ENCODE measurements at places on chromosomes 2 and 18.
A peak's percentile ranks its signal among the peaks of the same experiment; 100 is the strongest.

- DNase-seq, result no peak
Observed at GRCh38 chr2:233422649-233423551, 68.6 kb downstream of the DGKD start.

- peak; percentile 31 for DNase-seq
Observed at GRCh38 chr18:49668574-49669275, 106.9 kb downstream of the LIPG start.

DNA sequence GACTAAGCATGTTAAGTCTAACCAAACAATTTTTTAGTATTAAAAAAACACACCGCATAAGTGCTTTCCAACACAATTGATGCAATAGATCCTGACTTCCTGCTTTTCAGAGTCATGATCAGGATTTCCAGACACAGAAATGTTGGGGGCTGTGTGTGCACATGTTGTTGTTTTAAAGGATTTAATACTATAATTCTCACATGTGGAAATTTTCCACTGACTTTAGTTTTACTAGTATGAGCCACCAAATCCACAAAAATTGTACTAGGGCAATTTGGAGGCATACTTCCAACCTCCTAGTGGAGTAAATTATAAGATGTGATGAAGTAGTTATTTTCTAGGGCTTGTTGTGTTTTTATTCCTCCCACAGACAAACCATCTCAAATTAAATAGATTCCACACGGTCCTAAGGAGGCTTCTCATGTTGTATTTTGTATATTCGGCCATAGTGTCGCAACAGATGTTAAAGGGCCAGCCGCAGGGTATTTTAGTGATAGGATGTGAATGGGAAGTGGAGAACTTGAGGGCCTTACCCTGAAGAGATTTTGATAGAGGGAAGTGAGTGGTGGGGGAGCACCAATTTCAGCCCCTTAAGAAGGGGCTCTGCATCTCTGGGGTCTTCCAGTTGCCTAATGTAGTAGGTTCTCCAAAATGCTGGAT is 108.9 kb upstream of the KLF7 start:
- no peak for DNase-seq

DNA sequence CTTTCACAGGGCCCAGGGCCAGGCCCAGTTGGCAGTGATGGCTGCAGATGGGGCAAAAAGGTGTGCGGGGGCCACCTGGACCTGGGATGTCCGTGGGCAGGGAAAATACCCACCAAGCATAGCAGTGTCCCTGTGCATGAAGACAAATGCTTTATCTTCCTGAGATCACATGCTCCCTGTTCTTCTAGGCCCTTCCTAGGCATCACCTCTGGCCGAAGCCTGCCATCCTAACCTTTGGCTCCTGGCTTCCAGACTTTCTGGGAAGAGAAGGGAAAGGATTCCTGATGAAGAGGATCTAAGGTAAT is 105.0 kb upstream of the SMAD2 start:
- no peak for DNase-seq

GRCh38 chr2:217666338-217666737 is 336.5 kb downstream of the TNS1 start:
- no peak for DNase-seq

DNA sequence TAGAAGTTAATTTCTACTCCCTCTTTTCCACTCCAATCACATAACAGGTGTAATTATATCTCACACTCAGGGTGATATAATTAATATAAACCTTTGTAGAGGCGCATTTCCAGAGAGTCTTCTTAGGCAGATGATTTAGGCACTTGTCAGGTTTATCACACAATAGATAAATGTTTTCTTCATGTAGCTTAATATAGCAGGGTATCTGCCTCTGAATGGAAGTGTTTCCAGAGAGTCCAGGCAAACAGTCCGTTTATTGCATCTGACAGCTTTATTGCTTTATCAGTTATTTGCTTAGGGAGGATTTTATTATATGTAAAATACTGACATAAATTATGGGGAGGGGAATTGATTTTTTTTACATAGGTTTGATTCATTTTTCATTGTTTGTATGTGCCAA is 766.3 kb downstream of the SLC4A3 start:
- no peak for DNase-seq

DNA sequence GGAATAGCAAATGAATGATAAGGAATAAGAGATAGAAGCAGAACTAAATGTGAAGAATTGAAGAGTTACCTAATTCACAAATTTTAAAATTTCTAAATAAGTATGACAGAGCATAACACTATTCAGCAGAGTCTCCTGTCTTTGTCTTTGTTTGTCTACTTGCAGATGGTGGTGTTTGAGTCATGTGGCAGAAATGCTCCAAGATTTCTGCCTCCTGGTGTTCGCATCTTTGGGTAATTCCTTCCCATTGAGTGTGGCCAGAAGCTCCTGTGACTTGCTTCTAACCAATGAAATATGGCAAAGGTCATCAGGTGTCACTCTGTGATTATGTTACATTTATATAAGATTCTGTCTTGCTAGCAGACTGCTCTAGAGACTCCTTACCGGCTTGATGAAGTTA is 45.6 kb upstream of the GALNT3 start:
- DNase-seq, result no peak

- DNase-seq, result no peak
Observed at GRCh38 chr2:60411295-60411694, 142.2 kb downstream of the BCL11A start.

DNA sequence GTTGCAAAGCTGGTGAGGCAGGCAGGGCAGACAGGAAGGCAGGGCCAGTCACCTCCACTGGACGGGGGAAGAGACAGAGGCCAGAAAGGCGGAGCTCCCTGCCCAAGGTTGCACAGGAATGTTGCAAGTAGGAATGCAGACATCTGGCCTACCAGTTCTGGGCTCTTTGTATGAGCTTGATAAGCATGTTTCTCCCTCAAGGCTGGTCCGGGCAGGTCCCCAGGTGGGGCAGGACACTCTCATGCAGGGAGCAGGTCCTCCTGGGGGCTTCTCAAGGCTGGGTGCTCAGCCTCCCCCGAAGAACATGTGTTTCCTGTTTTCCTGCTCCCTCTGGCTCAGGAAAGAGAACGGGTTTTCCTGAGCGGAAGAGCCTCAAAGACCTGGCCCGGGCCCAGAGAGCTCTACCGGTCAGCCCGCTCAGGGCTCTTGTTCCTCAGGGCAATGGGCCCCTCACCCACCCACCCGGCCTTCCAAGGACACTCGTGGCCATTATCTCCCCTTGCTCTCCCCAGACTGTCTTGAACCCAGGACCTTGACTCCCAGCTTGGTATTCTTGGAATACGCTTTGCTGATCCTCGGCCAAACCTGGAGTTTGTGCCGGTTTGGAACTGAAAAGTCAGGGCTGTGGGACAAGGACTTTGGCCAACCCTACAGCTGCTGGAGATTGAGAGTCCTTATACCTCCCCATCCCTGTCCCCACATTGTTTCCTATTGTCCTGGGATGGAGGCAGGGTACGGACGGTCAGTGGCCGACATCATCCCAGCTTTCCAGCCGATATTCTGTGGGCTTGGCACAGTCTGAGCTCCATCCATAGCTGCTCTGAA is 87.7 kb upstream of the HAAO start:
- DNase-seq, result no peak

DNA sequence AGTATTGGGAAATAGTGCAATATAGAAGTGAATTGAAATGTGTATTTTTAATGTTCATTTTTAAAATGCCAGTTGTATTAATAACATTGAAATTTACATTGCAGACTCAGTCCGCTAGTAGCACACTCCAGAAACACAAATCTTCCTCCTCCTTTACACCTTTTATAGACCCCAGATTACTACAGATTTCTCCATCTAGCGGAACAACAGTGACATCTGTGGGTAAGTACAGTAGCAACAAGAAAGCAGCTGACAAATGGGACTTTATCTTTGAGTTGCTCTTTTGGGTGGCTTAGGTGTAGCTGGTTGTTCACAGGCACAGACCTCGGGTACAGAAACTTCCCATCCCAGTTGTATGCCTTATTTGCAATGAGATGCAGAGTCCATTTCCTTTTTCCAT is 118.2 kb upstream of the IL1R2 start:
- DNase-seq, result peak; percentile 15

DNA sequence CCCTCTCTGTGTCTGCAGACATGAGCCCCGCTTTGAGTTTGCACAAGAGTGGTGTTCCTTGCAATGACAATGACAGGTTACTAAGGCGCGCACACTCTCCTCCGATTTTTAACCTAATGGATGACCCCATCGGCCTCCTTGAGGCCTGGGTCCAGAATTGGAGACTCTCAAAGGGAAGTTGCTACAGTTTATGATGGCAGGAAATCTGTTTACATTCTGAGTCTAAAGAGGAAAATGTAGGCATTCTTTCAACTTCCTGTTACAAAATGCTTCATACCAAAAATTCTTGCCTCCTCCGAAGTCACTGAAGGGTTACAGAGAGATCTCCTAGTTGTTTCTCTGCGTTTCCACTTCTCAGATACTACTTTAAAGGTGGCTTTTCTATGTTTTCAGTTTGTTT is 225.3 kb upstream of the AGAP1 start:
- no peak for DNase-seq

DNA sequence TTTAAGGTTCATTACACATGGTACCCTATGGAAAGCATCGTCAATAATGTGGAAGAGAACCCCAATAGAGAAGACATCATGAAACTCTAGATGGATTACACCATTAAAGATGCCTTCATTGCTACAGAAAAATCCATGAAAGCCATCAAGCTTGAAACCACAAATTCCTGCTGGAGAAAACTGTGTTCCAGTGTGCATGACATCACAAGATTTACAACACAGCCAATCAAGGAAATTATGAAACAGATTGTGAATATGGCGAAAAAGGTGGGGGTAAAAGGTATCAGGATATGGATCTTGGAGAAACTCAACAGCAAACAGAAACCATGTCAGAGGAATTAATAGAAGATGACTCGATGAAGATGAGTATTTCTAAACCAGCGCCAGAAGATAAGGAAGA is 200.0 kb downstream of the SLC4A10 start:
- DNase-seq, result no peak

Data from iPS-NIHi11 (cell line).